ENCODE measurements at places on chromosomes 11 and 22.

DNA sequence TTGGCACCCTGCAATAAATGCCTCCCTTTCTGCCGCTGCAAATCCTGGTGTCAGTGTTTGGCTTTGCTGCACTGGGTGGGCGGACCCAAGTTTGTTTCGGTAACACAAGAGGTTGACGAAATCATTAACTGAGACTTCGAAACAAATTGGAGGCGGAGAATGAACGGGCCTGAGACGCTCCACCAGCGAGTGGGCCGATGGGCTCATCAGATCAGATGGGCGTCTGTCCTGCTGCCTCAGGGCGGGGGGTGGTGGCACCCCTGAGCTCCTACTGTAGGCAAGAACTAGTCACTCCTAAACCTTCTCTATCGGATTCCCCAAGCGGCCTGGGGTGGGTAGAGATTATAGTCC lies 918 bp upstream of the CAPN5 start:
- no peak for DNase-seq

- peak; percentile 35 for DNase-seq
Measured at GRCh38 chr11:69352166-69352565, 58.2 kb downstream of the MYEOV start.

- DNase-seq: peak; percentile 45
Measured at GRCh38 chr11:113532697-113533424, 57.7 kb upstream of the DRD2 start.

- peak; percentile 52 for DNase-seq
Measured at GRCh38 chr11:7665473-7666291, 7.6 kb downstream of the CYB5R2 start.

DNA sequence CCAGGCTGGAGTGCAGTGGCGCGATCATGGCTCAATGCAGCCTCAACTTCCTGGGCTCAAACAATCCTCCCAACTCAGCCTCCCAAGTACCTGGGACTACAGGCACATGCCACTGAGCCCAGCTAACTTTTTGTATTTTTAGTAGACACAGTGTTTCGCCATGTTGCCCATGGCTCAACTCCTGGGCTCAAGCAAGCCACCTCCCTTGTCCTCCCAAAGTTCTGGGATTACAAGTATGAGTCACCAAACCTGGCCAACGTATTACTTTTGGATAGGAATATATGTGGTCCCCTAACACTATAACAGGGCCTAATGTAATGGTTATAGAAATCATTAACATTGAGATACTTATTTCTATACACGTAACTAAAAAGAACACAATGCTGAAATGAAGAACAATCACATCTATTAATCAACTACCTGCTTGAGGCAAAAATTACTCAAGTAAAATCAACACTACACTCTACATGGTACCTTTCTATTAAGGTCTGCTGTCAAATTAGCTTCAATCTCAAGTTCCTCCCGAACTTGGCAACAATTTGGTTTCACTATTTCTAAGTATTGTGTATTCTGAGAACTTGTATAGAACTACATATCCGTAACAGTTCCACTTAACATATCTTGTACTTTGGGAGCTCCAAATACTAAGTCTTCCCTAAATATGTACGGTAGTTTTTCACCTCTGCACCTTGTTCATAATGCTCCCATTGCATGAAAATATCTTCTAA lies 124.9 kb downstream of the FCHSD2 start:
- DNase-seq: no peak

DNA sequence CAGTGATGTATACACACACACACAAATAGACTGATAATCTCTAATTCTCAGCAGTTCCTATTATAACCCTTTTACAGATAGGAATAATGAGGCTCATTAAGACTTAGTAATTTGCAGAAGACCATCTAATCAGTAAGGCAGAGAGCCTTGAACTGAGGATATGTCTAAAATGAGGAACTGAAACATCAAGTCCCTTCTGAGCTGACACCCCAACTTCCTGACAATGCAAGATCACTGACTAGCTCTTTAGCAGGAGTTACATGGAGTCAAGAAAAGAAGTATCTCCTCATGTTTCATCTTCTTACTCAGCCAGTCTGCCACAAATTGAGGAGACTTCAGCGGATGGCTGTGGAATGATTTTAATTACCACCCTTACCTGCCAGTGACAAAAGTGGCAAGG lies 193.0 kb downstream of the MSANTD4 start:
- no peak for DNase-seq

DNA sequence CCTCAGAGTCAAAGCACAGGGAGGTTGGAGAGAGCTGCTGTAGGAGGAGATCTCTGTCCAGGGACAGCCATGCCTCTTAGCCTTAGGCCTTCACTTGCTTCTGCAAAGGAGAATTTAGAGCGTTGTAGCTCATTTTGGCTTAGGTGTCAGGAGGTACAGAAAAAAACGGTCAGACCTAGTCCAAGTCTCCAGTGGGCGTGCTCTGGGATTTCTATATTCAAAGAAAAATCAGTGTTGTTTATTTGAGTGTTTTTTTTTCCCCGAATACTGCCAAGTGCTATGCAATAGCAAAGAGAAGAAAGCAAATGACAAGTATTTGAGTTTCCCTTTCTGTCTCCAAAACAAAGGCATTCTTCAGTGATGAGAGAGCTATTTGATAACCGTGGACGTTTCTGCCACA lies 22.7 kb upstream of the OPCML start:
- no peak for DNase-seq

DNA sequence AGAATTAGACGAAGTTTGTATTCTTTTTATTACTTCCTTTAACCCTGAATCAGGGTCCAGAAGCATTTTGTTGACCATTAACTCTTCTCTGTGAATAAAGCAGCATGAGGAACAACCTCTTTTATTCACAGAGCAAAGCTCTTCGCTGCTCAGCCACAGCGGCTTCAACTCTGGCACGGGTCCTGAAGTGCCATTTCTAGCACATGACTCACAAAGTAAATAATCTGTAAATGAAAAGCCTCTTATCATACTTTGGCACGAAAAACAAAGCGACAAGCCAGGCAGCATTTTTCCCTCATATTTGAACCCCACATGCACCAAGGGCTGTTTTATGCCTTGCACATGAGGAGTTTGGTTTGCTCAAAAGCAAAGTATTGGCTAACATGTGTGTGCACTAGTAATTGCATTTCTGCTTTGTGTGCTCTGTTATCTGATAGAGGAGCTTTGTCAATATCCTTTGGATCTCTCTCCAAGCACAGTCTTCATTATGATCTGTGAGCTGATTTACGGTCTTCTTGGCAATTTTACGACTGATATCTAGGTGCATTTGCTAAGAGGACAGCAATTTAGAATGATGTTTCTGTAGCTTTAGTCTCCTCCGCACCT lies 33.0 kb upstream of the APOBEC3A start:
- peak; percentile 85 for DNase-seq

DNA sequence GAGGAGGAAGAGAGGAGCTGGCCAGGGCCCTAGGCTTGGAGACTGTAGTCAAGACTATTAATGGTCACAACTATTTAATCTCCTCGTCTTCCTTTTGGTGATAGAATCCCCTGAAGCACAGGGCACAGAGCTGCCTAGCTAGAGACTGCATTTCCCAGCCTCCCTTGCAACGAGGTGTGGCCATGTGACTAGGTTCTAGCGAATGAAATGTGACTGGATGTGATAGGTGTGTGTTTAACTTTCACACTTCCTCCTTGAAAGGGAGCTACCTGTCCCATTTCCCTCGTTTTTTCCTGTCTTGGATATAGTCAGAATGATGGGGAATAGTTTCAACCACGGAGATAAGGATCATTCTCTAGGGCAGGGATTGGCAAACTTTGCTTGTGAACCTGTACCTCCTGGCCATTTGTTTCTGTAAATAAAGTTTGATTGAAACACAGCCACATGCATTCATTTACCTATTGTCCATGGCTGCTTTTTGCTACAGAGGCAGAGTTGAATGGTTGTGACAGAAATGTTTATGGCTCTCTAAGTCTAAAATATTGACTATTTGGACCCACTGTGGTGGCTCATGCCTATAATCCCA lies 313.5 kb downstream of the MIAT start:
- DNase-seq: no peak

DNA sequence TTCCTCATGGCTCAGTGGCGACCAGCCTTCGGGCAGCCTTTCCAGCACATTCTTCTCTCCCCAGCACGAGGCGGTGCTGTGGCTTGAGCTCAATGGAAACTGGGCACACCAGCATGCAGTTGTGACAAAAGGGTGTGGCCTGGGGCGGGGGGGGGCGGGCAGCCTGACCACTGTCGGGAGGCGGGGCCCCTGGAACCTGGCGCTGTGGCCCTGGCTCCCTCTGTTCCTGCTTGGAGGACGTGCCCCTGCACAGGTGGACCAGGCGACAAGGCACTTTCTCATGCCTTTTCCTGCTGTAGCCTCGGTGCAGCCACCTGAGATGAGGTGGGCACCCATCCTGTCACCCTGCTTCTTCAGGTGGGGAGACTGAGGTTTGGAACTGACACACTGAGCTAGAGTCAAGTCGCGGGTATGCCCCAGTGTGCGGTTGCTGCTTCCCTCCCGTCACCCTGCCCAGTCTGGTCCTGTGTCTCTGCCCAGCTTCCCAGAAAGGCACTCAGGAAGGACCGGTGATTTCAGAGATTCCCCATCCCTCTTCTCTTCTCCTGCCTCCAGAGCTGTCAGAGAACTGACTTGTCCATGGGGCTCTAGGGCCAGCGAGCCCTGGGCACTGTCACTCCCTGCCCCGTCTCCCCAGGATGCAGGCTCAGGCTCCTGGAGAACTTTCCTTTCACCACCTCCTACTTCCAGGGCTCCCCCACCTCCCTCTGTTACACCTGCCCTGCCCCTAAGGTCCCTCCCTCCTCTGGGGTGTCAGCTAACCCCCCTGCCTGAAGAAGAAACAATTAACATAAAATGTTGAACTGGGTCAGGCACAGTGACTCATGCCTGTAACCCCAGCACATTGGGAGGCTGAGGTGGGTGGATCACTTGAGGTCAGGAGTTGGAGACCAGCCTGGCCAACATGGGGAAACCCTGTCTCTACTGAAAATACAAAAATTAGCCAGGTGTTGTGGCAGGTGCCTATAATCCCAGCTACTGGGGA lies 9.9 kb downstream of the B3GAT1 start:
- no peak for DNase-seq

DNA sequence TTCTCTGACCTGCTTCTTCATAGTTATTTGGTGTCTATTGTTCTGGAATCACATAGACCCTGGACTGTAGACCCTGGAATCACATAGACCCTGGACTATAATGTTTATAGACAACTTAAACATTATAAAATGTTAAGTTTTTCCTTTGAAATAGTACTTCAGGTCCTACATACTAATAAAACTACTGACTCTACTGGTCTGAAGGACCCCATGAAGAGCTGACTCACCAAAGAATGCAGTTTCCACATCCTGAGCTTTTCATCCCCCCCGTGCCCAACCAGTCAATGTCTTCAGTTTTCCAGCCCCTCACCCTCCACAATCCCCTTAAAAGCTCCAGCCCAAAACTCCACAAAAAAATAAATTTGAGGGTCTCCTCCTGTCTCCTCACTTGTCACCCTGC lies 6.6 kb upstream of the PLEKHA7 start:
- no peak for DNase-seq

- peak; percentile 68 for DNase-seq
Measured at GRCh38 chr11:44564670-44565210, 723 bp upstream of the CD82 start.

- no peak for DNase-seq
Measured at GRCh38 chr11:61553373-61554171, 27.3 kb downstream of the SYT7 start.

- DNase-seq: no peak
Measured at GRCh38 chr11:109945626-109946321, 147.4 kb upstream of the ZC3H12C start.

DNA sequence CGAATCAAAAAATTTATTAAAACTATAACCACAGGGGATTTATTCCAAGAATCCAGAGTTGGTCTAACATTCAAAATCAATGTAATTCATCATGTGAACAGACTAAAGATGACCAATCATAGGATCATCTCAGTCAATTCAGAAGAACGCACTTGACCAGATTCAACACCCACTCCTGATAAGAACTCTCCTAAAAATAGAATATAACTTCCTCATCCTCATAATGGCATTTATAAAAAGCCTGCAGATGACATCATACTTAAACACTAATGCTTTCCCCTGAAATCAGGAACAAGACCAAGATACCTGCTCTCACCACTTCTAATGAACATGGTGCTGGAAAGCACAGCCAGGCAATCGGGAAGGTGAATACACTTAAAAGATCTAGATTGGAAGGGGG lies 10.5 kb upstream of the MUC2 start:
- DNase-seq: no peak

Measured in RCC 7860 (cell line).